ENCODE measurements at places on chromosomes 12 and 14.

GRCh38 chr12:55955800-55956508, 9.9 kb downstream of the PMEL start:
- no peak for DNase-seq

DNA sequence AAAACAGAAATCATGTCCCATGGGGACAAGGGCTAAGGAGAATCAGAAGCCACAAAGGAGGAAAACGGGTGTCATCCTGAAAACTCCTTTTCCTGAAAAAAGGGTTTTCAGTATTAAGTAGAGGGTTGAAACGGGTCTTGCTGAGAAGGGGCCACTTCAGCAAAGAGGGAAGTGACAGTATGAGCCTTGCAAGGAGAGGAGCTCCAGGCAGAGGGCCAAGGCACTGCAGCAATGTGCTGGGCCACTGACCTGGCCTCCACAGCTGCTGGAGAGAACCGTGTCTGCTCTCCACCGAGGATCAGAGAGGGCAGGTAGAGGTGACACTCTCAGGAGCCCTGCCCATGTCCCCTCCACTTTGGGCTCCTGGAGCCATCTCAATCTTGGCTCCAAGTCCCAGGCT, 103.3 kb downstream of the NCOR2 start:
- no peak for DNase-seq

GRCh38 chr14:72478471-72478893, 415.4 kb downstream of the DPF3 start:
- no peak for DNase-seq

GRCh38 chr14:50792634-50793068, 38.3 kb downstream of the NIN start:
- no peak for DNase-seq

- no peak for DNase-seq
Measured at GRCh38 chr12:77104792-77105191, 39.4 kb upstream of the E2F7 start.
